ENCODE measurements at places on chromosomes 7 and 10. TPM values are rescaled to one million over a fixed set of nuclear protein-coding genes. Genes with fewer than 3 reads are reported as not detected.

The PPP1R17 gene
- not detected for total RNA-seq

The HABP2 gene
- total RNA-seq = not detected

The CLDN3 gene
- not detected for total RNA-seq

The ELN gene
- total RNA-seq = 999 TPM

The KLLN gene
- 0.88 TPM for total RNA-seq

The CDK13 gene
- 45.4 TPM for total RNA-seq

The PTPRN2 gene
- total RNA-seq = 2.8 TPM

The NDUFB2 gene
- total RNA-seq = 179 TPM

The MDFIC gene
- total RNA-seq = 27.0 TPM

The ZNF365 gene
- total RNA-seq = 0.23 TPM

- no peak for DNase-seq
Observed at GRCh38 chr10:102804382-102805055, 32.7 kb downstream of the CYP17A1 start.

- DNase-seq = peak; percentile 78
Observed at GRCh38 chr7:135147899-135148721, at the start of gene TMEM140. Gene TMEM140, plus strand, starts transcription at chr7:135148072. Its CDS starts 16,370 bp downstream, at chr7:135164442.

DNA sequence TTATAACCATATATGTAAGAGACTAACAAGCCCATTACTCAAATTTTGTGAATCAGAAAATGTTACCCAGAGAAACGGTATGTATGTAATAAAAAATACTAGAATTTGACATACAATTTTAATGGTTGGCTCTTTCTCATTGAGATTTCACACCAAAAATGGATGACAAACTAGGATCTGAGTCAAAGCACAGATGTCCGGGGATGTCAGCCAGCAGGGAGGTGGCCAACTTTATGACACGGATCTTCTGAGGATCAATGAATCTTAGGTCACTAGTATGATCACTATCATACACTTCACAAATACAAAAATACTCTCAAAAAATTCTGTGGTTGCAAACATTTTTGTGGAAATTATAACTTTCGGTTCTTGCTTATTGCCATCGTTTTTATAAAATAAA is 173.5 kb upstream of the NFE2L3 start:
- DNase-seq = no peak

DNA sequence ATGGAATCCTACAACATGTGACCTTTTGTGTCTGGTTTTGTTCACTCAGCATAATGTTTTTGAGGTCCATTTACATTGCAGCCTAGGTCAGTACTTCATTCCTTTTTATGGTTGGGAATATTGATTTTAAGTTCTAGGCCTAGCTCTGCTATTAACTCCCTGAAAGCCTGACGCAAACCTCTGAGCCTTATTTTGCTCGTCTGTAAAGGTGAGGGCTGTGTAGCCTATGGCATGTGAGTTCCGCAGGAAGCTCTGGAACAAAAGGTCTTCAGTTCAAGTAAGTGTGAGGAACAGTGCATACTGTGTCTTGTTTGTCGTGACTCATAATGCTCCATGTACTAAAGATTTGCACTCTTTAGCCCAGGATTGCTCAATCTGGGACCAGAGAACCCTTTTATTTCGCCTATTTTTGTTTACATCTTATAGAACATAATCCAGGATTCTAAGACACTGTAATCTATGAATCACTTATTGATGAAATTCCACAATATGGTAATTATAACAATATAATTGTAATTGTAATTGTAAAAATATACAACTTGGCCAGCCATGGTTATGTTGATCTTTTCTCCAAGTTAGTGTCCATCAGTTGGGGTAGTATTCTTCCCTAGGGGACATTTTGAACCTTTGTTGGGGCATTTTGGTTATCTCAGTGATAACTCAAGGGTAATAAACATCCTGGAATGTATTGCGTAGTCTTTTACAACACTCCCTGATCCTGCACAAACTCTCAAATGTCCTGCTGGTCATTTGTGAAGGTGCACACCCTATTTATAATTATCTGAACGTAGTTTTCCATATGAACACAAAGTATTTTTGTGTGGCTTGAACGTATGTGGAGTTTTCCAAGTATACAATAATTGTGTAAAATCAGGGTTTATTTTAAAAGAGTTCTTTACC is 184.7 kb downstream of the VTI1A start:
- no peak for DNase-seq

DNA sequence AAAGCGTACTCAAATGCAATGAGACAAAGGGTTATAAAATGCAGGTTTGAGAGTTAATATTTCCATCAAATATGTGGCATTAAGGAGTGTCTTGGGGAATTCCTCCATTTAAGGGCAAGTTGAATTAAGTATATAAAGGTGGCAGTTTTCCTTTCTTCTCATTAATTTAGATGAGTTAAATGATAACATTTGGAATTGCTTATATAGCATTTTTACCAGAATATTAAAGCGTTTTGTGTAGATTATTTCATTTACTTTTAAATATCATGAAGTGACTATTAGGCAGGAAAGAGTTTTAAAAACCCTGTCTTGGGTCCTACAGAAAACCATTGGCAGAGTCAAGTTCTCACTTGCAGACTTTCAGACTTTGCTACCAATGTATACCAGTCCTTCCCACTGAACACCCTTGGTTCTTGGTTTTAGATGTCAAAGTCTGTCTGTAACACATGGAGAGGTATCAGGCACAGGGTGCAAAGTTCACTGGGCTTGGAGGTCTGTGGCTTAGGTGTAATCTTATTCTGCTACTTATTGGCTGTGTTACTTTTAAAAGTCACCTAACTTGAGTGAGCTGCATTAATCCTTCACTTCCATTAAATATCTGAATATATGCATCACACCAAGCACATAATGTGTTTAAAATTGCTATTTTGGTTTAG is 51.0 kb downstream of the ASB4 start:
- no peak for DNase-seq

DNA sequence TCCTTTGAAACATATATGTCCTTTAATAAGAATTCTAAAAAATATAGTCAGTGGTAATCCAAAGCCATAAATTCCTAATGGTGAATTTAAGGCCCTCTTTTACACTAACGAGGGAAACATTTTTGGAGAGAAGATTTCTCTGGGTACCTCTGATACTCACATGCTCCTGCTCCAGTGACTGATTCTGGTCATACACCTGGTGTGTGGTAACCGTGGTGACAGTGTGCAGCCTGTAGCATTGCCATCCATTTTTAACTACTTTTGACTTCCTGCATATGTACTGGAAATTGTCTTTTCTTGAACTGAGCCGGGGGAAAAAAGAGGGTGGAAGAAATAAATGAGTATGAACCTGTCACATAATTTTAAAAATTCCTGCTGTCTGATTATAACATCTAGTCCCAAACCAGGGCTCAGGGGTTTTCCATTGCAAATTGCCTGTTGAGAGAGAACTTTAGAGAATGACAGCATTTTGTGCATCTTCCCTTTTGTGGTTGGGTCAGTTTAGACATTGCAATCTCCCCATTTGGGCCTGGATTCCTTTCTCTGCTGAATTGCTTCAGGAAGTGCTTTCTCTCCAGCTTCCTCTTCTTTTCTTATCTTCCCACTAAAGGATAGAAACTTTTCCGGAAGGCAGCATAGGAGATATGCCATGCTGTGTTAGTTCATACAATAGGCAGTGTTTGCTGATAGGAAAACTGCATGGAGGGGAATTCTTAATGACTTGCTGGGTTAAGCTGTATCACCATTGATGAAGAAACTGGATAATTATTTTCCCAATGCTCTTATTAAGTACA is 125.5 kb downstream of the GRM3 start:
- DNase-seq = no peak

DNA sequence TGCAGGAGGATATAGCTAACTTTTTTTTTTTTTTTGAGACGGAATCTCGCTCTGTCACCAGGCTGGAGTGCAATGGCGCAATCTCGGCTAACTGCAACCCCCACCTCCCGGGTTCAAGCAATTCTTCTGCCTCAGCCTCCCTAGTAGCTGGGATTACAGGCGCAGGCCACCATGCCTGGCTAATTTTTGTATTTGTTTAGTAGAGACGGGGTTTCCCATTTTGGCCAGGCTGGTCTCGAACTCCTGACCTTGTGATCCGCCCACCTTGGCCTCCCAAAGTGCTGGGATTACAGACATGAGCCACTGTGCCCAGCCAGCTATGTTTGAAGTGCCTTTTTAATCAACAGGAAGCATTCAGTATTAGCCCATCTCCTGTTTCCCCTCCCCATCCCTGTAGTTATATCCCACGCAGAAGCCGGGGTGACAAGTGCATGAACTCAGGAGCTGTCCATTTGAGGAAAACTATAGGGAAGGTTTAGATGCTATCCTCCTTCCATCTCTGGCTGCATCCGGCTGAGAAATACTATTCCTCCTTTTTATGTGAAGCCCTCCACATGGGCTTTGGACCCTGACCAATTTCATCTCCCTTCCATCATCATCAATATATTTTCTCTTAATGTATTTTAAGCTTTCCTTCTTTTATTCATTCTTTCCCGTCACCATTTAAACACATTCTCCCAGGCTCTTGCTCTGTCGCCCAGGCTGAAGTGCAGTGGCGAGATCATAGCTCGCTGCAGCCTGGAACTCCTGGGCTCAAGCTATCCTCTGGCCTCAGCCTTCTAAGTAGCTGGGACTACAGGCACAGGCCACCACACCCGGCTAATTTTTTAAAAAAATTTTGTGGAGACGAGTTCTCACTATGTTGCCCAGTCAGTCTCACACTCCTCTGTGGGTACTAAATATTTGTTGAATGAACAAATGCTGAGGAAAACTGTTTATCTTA is 1.3 kb upstream of the POT1 start:
- no peak for DNase-seq

GRCh38 chr7:131564640-131565039 is 8.2 kb upstream of the PODXL start:
- DNase-seq = no peak

- DNase-seq = no peak
Observed at GRCh38 chr10:91319336-91319735, 90.8 kb upstream of the HECTD2 start.

GRCh38 chr10:132400041-132400546 is 3.1 kb downstream of the PWWP2B start:
- no peak for DNase-seq

- DNase-seq = no peak
Observed at GRCh38 chr7:113267885-113268284, 149.5 kb upstream of the SMIM30 start.

DNA sequence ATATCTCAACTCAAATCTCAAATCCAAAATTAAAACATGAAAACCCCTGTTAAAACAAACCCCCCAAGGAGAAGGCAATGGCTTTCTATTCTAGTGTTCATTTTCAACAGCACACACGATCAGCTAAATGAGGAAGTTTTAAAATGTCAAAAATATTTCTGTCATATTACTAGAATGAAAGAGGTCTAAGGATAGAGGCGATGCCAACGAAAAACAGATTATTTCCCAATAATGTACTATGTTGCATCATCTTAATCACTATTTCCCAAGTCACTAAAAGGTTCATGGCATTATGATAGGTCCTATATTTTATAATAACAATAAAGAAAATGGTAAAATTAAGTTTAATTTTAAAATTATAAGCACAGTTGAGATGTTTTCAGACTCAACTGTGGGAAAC is 10.1 kb downstream of the CNOT4 start:
- DNase-seq = no peak

DNA sequence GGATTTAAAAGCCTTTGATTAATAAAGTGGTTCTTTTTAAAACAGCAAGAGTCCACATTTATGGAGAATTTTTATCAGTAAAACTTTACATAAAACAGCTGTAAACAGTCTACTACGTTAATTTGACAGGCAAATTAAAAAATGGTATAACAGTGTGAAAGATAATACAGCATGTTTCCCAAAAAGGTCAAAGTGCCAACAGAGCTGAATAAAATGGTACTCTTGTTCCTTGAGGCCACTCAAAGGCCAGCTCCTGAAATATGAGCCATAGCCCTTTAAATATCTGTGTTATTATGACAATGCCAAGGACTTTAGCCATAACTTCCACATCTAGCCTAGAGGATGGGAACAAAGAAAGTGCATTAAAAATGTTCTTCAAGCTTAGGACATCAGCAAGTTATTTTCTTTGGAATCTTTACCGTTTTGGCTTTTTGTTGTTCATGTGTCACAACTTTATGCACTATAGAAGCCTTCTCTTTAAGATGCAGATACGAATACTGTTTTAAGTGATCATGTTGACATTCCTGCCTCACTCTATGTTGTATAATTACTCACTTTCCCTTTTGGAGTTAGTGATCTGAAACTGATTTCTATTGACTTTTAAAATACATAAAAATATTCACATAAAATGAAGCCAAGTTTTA is 165.6 kb downstream of the RNLS start:
- no peak for DNase-seq

DNA sequence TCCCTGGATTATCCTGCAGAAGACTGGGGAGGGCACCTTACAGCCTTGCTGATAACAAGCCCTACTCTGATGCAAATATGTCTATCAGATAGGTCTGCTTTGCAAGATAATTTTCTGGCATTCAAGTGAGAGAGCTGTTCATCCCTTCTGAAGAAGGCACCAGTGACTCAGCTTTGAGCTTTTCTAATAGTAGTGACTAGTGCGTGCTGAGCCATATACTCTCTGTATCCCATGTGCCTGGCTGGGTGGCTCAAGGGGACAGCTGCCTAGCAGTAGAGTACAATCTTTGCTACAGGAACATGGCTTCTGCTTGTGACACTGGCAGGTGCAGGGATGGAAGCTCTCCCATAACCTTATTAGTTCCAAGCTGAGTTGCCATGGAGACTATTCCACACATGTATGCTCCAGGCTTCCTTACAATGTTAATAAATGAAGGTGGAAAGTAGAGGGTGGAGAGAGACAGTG is 35.0 kb upstream of the ABCB4 start:
- no peak for DNase-seq

DNA sequence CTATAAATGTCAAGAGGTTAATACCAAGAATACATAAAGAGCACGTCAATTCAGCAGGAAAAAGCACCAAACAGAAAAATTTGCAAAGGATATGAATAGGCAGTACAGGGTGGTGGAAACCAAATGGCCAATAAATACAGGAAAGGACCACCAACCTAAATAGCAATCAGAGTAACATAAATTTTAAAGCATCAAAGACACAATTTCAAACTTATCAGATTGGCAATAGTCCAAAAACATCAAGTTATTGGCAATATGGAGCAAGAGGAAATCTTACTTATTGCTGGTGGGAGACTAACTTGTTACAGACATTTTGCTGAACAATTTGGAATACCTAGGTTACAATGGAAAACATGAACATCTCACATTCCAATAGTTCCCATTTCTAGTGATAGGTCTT is 24.1 kb downstream of the SYPL1 start:
- no peak for DNase-seq

- no peak for DNase-seq
Observed at GRCh38 chr7:102085218-102085772, 201.4 kb upstream of the SH2B2 start.

GRCh38 chr10:48445932-48446331 is 139.5 kb downstream of the MAPK8 start:
- DNase-seq = peak; percentile 38

- DNase-seq = no peak
Observed at GRCh38 chr7:92647652-92648051, 57.5 kb upstream of the FAM133B start.

DNA sequence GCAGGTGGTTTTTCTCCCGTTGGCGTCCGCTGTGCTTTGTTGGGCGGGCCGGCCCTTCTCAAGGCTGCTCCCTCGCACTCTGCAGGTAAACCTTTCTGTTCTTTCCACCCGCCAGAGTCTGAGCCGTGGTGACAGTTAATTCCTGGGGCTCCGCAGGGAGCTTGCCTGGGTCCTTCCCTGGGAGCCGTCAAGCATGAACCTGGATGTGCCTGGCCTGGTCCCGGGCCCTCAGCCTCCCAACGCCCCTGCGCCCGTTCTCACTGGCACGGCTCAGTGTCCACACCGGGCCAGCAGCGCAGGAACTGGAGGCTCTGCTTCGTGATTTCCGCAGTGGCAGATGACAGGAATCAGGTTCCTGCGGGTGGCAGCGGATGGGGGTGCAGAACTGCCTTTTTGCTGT is 10.9 kb upstream of the NKX6-2 start:
- DNase-seq = no peak

Measured in posterior vena cava (tissue), 2 donors.